SIG-M5 (cell line): ENCODE measurements at places on chromosomes 11 and 22.

DNA sequence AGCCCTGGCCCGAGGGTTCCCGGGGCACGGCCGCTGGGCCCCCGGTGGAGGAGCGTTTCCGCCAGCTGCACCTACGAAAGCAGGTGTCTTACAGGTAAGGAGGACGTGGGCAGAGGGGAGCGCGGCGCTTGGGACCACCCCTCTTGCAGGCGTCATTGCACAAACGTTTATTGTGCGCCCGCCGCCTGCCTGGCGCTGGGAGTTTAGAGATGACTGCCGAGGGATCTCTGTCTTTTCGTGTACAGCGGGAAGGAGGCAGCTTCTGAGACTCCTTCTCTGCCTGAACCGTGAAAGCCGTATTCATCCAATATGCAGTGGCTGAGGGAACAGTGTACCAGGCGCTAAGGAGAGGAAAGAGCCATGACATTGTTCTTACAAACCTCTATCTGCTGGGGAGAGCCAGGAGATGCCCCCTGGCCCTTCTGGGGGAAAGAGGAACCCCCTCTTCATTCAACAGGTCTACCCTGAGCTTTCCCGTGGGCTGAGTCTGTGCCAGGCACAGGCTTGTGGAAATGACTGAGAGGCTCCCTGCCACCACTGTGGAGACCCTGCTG lies 13.8 kb upstream of the DGKZ start:
- DNase-seq: no peak

GRCh38 chr22:46969491-46969890 lies 207.0 kb downstream of the TBC1D22A start:
- DNase-seq: no peak

DNA sequence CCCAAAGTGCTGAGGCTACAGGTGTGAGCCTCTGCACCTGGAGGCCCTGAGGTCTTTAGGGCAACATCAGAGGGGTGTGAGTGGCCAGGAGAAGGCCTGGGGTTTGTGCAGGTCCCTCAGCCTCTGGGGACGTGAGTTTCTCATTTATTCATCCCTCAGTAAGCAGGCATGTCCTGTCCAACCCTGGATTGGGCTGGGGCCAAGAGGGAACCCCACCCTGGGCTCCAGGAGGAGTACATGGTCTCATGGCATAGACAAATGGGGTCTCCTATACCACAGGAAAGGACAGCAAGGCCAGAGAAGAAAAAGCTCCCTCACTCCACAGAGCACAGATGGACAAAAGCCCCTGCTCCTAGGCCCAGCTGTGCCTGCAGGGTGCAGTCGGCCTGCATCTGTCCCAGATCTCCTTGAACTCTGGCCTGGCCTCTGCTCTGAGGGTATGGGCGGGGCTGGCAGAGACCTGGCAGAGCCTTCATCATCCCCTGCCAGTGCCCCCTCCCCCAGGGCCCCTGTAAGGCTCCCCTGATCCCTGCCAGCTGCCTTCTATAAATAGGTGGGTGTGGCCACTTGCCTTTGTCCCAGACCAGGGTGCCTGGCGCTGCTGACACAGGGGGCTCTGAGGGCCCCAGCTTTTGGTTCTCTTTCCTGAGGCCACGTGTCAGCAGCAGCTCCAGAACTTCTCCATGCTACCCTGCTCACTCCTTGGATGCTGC lies 34.6 kb downstream of the A4GALT start:
- DNase-seq: no peak

GRCh38 chr11:66559142-66559865 lies 9.1 kb downstream of the CTSF start:
- DNase-seq: no peak

GRCh38 chr22:22714600-22715335 lies 70.4 kb downstream of the GGTLC2 start:
- peak; percentile 32 for DNase-seq

- DNase-seq: no peak
These were observed at the start of gene INPP5J for GRCh38 chr22:31122532-31123291. Gene INPP5J (plus strand): TSS chr22:31122966. CDS start chr22:31123015, 49 bp downstream.
